DMS53 (cell line): ENCODE measurements at places on chromosomes 7 and 10.

DNA sequence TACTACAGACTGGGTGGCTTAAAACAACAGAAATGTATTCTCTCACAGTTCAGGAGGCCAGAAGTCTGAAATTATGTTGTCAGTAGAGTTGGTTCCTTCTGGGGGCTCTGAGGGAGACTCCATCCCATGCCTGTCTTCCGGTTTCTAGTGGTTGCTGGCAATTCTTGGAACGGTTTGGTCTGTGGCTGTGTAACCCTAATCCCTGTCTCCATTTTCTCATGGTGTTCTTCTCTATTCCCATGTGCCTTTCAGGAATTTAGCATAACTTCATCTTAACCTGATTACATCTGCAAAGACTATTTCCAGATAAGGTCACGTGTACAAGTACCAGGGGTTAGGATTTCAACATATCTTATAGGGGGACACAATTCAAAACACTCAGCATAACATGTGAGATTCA, 73.2 kb downstream of the FAM241B start:
- no peak for DNase-seq

- no peak for DNase-seq
These were observed 75.2 kb upstream of the INHBA start for GRCh38 chr7:41777894-41778596.

DNA sequence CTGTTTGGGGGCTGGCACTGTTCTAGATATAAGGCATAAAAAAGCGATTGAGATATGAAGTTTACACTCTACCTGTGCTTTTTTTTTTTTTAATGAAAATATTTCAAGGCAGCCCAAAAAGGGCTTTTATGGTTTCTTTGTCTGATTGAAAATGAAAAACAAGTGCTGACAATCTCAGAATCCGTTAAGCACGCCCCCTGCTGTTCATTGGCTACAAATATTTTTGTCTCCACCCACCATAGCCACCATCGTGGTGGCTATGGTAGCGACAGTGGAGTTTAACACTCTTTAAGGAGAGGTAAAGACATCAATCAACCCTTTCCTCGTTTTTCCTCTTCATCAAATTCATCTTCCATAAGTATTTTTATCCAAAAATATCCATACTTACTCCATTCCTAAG, 94.2 kb downstream of the CD36 start:
- peak; percentile 30 for DNase-seq

GRCh38 chr7:17910377-17910776, 29.9 kb downstream of the SNX13 start:
- DNase-seq = no peak

DNA sequence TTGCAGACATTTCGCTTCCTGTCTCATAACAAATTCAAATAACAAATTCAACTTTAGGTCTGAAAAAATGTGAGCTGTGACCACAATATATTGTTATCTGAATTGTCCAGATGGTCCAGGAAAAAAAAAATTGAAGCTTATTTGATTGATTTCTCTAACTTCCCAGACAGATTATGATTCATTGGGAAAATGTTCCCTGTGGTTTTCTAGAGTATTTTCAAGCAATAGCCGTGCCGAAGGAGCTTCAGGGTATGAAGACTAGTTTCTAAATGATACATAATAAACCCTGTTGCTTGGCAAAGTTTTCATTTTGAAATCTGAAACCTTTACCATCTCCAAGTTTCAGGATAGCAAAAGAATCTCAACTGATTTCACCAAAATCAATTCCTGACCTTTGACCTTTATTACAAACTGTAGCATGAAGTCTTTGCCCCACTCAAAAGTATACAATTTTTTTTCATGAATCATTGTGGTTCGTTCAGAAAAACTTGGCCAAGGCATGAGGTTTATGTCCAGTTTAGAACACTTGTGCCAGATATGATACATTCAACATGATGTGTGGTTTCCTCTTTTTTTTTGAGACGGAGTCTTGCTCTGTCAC, 109.9 kb downstream of the JCAD start:
- DNase-seq = no peak

GRCh38 chr10:96395931-96396877, 37.4 kb upstream of the OPALIN start:
- DNase-seq = peak; percentile 85

GRCh38 chr10:17038627-17039026, 91.0 kb downstream of the CUBN start:
- no peak for DNase-seq

DNA sequence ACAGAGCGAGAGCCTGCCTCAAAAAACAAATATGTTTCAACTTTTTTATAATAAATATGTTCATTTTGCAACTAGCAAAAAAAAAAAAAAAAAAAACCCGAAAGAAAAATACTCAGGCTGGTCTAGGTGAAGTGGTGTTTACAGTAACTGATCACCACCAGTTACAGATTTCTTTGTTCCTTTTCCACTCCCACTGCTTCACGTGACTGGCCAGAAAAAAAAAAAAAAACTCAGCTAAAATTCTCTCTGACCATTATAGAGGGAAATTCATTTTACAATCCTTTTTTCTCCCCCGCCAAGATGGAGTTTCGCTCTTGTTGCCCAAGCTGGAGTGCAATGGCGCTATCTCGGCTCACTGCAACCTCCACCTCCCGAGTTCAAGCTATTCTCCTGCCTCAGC, 4.6 kb upstream of the ASCC1 start:
- no peak for DNase-seq

DNA sequence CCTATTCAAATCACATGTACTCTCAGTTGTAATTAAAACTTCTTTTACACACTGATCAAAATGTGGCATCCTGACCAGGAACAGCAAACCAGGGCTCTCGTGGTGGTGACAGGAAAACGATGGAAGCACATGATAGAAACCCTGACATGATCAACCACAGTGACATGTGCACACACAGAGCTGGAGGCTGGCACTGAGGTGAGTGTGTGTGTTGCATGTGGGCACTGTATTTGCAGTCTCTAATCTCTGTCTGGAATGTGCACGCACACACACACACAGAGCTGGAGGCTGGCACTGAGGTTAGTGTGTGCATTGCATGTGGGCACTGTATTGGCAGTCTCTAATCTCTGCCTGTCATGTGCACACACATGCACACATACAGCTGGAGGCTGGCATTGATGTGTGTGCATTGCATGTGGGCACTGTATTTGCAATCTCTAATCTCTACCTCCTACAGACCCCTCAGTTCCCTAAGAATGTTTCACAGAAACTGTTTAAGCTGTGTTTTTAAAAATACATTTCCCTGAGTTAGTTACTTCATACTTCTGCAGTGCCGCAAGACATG, 406.9 kb downstream of the SFMBT2 start:
- no peak for DNase-seq

GRCh38 chr7:97357459-97357858, 240.0 kb downstream of the SDHAF3 start:
- DNase-seq = no peak

DNA sequence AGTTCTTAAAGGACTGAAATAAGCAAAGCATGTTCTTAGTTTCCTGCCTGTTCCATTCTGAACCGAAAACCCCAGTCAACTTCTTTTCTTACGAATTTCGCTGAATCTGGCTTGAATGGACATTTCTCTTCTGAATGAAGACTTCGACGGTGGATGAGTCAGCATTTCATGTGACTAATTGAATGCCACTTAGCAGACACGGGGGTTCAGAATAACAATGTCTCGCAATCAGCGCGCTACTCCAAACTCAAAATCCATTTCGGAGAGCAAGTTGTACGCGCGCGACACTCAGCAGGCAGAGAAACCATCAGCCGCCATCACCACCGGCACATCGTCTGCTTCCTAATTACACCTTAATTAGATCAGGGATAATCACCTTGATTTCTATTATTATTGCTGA, 239.0 kb upstream of the KLF6 start:
- DNase-seq = no peak

- no peak for DNase-seq
These were observed 158.3 kb downstream of the EGFR start for GRCh38 chr7:55177068-55177530.

DNA sequence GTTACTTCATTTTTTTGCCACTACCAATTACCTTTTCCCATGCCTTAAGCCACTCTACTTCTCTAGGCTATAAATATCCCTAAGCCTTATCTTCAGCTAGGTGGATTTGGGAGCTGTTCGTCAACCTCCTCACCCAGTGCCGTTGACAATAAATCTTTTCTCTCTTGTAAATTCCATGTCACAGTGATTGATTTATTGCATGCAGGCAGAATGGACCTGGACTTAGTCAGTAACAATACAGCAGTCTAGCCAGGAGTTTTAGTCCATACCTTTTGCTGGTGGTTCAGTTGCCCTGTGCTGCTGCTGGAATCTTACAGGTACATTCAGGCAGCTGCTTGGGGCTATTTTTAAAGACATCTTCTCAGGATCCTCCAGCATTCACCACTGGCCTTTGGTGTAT, 350.5 kb upstream of the NRG3 start:
- DNase-seq = no peak

GRCh38 chr10:16652154-16652553, 130.5 kb upstream of the C1QL3 start:
- DNase-seq = no peak

GRCh38 chr7:107874605-107875446, 16.2 kb upstream of the DLD start:
- DNase-seq = peak; percentile 88

GRCh38 chr10:113610631-113611601, 52.9 kb downstream of the NRAP start:
- DNase-seq = peak; percentile 40

DNA sequence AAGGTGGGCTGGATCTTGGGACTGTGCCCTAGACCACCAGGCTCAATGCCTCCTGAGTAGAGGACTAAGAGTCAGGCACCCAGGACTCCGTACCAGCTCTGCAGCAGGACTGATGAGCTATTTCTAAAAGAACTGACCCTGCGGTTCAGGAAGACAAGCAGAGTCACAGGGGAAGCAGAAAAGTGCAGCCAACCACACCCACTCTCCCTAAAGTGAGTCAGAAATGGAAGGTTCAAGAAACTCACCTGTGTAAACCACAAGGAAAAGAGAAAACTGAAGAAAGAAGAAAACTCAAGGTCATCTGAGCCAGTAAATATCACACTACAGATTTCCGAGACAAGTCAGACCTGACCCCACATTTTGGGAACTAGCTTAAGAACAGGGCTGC, 2.5 kb downstream of the PARP12 start:
- DNase-seq = no peak

DNA sequence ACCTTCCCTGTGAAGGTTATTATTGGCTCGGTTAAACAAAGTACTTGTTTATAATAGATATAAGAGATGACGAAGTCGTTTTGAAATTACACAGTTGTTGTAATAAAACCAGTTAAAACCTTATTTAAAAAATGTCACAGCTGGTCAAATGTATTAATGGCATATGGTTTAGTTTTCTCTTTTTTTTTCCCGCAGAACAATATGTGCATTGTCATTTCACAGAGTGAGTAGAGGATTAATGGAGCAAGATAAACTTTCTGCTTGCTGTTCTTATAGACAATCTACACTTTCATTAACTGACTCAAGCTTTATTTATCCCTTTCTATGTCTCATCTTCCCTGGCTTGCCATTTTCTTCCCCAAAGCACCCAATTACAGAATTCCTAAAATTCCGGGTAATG, 404.3 kb upstream of the NPVF start:
- DNase-seq = no peak

- no peak for DNase-seq
These were observed 383.5 kb downstream of the SFMBT2 start for GRCh38 chr10:7027237-7027912.

- peak; percentile 86 for DNase-seq
These were observed 19.6 kb upstream of the GPR37 start for GRCh38 chr7:124784879-124785818.

DNA sequence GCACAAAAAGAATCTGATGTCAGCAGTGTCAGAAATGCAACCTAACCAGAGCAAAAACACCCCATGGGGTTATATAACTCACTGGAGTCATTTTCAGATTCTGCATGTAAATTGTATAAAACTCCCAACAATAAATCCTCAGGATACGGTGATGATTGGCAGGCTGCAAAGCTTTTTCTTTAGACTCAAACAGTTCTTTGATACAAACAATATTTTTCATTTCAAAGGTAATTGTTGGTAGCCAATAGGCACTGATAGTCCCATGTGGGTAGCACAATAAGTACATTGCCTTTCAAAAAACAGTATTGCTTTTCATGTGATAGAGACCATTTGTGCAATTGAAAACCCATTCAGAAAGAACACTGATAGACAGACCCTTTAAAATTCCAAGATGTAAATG, 98.0 kb downstream of the TMEM26 start:
- DNase-seq = no peak

GRCh38 chr10:34830217-34830822, 15.2 kb upstream of the PARD3 start:
- no peak for DNase-seq

- no peak for DNase-seq
These were observed 37.3 kb downstream of the TWIST1 start for GRCh38 chr7:19080093-19080492.

- no peak for DNase-seq
These were observed 15.1 kb downstream of the PRSS2 start for GRCh38 chr7:142785841-142786250.

DNA sequence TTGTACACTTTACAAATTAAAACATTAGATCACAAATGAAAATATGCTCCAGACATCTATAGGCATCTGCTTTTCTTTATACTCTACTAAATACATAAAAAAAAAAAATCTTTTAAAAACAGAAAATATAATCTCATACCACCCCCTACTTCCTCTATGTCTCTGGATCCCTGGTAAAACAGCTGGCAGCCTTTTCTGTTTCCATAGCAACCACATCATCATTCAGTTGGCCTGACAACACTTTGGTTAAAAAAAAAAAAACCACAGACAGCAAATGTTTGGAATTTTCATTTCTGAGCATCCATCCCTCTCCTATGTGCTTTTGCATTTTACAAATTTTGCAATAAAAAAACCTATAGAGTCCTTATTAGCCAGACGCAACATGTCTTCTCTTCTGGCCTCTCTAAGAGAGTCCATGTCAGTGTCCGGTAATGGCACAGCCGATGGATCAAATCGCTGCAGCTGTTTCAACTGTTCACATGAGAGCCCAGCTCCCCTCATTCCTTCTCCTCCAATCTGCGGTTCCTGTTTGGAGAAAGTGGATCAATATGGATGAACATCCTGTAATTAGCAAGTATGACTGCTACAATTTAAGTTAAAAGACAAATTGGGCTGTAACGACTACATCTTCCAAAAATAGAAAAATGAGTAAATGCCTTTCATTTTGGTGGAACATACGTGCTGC, 105.6 kb downstream of the NSUN6 start:
- DNase-seq = peak; percentile 56

GRCh38 chr7:4873071-4873944, 10.2 kb downstream of the RADIL start:
- DNase-seq = no peak

- DNase-seq = no peak
These were observed 31.4 kb downstream of the PARP12 start for GRCh38 chr7:140031364-140031763.

GRCh38 chr10:119409906-119410305, 132.6 kb downstream of the RGS10 start:
- no peak for DNase-seq
